ENCODE measurements at places on chromosomes 7 and 10.

- no peak for DNase-seq
Measured at GRCh38 chr7:97118306-97118917, 914 bp downstream of the SDHAF3 start.

GRCh38 chr10:122296363-122297120 lies 25.4 kb downstream of the BTBD16 start:
- DNase-seq: no peak

GRCh38 chr10:52897162-52897561 lies 124.6 kb upstream of the MBL2 start:
- no peak for DNase-seq

- no peak for DNase-seq
Measured at GRCh38 chr7:149791-150636, 42.4 kb upstream of the FAM20C start.

- no peak for DNase-seq
Measured at GRCh38 chr7:123499211-123499970, 35.0 kb downstream of the IQUB start.

- DNase-seq: no peak
Measured at GRCh38 chr7:22979861-22980260, 34.1 kb downstream of the HYCC1 start.

- DNase-seq: no peak
Measured at GRCh38 chr10:53606981-53607380, 834.4 kb upstream of the MBL2 start.

DNA sequence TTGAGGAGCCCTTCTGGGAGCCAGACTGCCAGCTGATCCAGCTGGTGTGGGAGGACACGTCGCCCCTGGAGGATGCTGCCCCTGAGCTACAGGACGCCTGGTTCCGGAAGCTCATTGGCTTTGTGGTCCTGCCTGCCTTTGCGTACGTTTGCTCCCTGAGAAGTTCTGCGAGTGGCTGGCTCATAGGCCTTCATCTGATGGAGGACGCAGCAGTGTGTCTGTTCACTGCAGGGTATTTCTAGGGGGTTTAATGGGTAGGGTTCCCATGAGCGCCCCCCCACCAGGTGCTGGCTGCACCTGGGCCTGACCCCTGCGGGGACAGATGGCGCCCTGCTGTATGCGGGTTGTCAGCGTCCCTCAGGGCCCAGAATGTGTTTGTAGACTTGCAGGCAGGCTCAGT lies 5.0 kb downstream of the PAOX start:
- no peak for DNase-seq

- no peak for DNase-seq
Measured at GRCh38 chr10:67669978-67670377, 26.0 kb downstream of the CTNNA3 start.

DNA sequence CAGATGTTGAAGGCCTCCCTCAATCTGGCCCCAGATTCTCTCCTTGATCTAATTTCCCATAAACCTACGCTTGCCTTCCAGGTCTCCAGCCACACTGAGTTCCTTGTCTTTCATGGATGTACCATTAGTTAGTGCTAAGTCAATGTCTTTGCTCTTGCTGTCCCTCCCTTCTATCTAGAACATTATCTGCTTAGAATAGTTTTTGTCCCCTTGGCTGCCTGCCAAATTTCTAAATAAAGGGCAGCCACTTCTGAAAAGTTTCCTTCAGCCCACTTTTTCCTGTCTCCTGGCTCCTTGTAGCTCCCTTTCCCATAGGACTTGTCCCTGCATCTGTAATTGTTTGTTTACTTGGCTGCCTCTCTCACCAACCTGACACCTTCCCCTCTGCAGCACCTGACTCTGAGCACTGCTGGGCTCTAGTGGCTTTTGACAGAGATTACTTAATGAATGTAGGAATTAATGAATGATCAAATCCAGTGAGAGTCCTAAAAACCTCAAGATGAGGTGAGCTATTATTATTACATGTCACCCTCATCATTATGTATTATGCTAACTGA lies 58.3 kb downstream of the CXCL12 start:
- DNase-seq: no peak

- DNase-seq: no peak
Measured at GRCh38 chr7:101119876-101120275, 7.0 kb upstream of the SERPINE1 start.

DNA sequence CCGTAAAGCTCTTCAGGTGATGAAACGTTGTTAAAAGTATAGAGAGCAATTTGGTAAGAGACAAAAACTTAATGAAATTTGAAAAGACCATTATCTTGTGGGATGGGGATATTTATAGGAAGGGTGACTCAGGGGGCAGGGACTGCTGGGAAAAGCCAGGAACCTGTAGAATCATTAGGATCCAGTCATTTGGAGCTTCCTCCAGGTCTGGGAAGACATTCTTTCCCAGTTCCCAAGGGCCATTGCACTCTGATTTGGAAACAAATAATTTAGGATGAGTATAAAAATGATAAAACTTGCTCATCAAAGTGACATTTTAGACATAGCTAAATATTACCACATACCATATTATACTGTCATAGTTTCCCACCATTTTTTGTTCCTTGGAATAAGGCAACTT lies 143.9 kb downstream of the PFKFB3 start:
- DNase-seq: no peak
